ENCODE measurements at places on chromosomes 16 and 17.

GRCh38 chr16:23365602-23366240 lies 63.6 kb downstream of the SCNN1B start:
- no peak for DNase-seq

- DNase-seq: no peak
Observed at GRCh38 chr17:70317421-70317820, 148.1 kb downstream of the KCNJ2 start.

DNA sequence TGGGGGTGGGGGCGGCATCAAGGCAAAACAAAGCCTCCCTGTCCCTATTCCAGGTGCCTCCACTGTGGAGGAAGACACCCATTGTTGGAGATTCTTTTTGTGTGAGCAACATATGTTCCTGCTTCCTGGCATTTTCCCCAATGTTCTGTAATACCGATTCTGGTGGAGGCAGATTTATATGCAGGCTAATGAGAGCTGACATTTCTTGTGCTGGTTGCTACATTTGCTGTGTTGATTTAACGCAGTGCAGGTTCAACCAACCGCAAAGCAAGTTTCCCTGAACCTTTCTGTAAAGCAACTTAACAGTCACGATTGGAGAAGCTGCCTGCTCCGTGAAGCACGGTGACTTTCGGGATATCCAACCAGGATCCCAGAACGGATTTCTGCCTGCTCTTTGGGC lies 260.5 kb downstream of the CBLN1 start:
- peak; percentile 47 for DNase-seq

GRCh38 chr17:4553669-4554068 lies 1.5 kb downstream of the MYBBP1A start:
- DNase-seq: no peak

DNA sequence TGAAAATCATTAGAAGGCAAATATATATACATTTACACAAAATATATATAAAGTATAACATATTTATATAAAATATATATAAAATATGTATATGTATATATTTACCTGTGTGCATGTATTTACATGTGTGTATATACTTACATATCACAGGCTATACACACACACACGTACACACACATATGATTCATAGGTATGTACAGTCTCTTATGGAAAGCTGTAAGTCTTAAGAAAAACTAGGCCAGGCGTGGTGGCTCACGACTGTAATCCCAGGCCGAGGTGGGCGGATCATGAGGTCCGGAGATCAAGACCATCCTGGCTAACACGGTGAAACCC lies 14.7 kb downstream of the TOM1L2 start:
- DNase-seq: no peak
